ENCODE measurements at places on chromosomes 16 and 17.

DNA sequence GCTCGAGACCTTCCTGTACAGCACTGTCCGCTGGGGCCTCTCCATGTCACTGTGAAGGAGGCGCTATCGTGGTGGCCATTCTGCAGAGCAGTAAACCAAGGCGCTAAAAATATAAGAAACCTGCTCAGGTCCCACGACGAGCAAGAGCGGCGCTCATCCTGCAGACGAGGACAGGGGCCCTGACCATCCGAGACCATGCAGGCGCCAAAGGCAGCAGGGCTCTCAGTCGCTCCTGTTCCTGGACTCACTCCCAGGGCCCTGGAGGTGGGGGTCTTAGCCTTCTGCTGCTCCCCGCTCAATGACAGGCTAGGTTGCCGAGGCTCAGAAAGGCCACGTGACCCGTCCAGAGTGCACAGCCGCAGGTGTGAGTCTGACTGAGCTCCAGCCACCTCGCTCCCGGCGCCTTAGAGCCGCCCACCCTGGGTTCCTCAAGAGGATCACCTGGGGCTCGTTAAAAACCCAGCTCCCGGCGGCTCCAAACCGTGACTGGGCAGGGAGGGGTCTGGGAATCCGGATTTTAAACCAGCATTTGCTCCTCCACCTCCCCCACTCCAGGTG lies 509 bp upstream of the ATP2C2 start:
- DNase-seq: no peak

- no peak for DNase-seq
Measured at GRCh38 chr16:12310286-12310685, 333.8 kb downstream of the SNX29 start.

DNA sequence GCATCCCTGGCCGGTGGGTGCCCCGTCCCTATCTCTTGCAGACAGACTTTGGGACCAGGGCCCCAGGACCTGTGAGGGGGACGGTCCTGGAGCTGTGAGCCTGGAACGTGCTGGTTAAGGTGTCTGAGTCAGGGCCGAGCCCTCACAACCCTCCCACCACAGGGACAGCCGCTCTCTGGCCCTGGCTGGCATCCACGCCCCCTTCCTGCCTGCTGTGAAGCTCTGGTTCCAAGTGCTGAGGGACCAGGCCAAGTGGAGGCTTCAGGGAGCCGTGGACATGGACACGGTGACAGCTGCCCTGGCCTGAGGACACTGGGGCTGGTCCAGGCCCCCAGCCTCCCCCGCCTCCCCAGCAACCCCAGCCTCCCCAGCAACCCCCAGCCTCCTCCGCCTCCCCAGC lies 6.6 kb downstream of the TSR3 start:
- DNase-seq: no peak

- peak; percentile 26 for DNase-seq
Measured at GRCh38 chr16:80804056-80804525, 307 bp downstream of the CDYL2 start.

DNA sequence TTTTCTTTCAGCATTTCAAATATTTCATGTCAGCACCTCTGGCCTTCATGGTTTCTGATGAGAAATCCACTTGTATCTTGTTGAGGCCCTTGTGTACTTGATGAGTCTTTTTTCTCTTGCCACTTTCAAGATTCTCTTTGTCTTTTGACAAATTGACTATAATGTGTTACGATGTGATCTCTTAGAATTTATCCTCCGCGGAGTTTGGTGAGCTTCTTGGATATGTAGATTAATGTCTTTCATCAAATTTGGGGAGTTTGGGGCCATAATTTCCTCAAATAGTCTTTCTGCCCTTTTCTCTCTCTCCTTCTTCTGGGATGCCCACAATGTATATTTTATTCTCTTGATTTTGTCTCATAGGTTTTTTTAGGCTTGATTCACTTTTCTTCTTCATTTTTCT lies 96.0 kb downstream of the CHD9 start:
- DNase-seq: no peak

- DNase-seq: no peak
Measured at GRCh38 chr17:74981318-74981978, 6.0 kb upstream of the CDR2L start.

- no peak for DNase-seq
Measured at GRCh38 chr17:40542558-40543411, 22.5 kb downstream of the CCR7 start.

DNA sequence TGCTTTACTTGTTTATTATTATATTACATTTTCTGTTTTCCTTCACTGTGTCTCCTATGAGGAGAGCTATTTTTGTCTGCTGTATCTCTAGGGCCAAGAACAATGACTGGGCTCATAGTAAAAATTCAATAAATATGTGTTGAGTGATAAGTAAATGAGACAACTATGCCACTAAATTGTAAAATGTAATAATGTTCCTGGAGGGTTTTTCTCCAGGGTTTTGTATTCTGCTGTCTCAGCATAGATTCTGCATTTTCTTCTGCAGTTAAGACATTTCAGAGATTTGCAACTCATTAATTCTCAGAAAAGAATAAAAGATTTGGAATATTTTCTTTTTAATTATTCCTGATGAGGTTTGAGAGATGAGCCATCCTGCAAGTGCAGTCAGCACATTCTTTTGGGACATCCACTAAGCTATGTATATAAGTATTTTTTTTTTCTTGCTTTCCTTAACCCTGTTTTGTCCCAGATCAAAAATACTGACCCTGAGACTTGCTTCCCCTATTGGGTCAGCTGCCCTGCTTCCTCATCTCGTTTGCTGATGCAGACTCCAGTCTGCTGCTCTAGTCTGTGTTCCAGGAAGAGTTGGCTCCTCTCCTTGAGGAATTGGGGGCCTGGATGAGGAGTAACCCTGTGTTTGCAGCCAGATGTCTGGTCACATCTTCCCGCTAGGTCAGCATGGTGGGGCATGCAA lies 122.9 kb downstream of the ABCA8 start:
- DNase-seq: no peak

DNA sequence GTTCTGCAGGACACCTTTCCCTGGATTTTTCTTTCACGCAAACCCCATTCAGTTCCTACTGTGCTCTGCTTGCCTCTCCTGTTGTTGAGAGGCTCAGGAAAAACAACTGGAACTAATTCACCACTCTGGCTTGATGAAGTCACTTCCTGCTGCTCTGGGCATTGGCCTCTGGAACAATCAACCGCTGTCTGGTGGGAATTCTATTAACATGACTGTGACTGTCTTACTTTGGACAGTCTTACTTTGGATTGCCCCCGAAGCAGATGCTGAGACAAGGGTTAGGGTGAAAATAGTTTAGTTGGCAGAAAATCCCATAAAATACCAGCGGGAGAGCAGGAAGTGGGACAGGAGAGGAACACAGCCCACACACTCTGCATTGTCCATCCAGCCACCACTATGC lies 90.0 kb upstream of the HSBP1 start:
- no peak for DNase-seq

DNA sequence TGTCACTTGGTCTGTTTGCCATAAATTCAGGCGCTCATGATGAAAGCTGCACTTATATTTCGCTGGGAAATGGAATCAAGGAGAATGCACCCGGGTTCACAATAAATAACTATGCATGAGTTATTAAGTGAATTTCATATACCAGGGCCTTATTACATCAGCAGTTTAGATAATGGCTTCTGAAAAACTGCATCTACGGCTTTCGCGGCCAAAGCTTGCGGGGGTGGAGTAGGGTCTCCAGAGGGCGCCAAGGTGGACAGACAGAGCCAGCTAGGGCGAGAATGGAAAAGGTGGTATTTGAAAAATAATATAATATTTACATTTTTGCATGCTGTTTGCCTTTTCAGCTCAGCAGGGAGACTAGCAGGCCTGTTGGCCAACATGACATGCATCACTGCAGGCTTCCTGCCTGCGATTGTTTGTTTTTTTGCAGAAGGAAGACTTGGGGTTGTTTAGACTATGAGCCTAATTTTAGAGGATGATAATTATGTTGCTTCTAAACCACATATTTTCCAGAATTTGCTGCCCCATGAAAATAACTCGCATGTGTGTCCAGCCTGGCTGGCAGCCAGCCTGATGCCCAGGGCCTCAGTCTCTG lies 173.8 kb upstream of the IRX3 start:
- no peak for DNase-seq

DNA sequence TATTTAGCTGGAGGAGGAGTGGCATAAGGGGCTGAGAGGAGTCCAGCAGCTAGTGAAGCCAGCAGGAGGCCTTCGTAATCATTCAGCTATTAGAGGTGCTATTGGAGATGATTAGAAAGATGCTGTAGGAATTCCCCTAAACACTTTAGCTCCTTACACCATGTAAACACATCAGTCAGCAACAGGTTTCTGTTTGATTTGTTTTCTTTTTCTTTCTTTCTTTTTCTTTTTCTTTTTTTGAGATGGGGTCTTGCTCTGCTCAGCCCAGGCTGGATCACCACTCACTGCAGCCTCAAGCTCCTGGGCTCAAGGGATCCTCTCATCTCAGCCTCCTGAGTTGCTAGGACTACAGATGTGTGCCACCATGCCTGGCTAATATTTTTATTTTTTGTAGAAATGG lies 10.6 kb upstream of the SEPHS2 start:
- DNase-seq: no peak

DNA sequence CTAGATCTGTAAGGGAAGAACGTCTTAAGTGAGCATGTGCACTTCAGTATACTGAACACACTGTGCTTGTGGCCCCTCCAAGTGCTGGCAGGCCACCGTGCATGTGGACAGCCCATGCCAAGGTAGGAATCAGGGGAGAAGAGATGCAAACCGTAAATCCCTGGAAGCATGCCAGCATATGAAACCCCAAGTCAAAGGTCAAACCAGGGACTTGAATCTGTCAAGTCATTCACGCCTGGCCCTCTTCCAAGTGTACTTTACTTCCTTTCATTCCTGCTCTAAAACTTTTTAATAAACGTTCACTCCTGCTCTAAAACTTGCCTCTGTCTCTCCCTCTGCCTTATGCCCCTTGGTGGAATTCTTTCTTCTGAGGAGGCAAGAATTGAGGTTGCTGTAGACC lies 2.8 kb upstream of the ATXN2L start:
- DNase-seq: no peak

GRCh38 chr17:27567563-27567859 lies 63.5 kb upstream of the LGALS9 start:
- no peak for DNase-seq

DNA sequence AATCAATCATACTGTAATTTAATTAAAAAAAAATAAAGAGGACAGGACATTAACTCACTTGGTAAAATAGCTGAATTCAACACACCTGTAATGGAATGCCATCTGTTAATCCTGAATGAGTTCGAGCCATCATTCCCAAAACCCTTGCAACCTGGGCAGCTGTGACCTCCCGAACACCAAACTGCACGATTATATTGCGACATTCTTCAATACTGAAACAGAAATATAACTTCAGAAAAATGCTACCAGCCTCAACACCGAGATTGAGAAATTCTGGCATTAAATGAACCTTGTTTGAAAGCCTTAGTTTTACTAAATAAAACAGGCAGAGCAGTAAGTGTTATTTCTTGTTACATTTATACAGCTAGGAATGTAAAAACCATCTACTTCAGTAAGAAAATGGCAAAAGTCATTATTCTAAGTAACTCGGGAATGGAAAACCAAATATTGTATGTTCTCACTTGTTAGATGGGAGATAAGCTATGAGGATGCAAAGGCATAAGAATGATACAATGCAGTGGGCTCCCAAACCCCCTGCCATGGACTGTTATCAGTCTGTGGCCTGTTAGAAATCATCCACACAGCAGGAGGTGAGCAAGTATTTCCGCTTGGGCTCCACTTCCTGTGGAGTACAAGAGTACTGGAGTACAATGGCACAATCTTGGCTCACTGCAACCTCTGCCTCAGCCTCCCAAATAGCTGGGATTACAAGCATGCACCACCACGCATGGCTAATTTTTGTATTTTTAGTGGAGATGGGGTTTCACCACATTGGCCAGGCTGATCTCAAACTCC lies 46.5 kb downstream of the CNOT1 start:
- no peak for DNase-seq

DNA sequence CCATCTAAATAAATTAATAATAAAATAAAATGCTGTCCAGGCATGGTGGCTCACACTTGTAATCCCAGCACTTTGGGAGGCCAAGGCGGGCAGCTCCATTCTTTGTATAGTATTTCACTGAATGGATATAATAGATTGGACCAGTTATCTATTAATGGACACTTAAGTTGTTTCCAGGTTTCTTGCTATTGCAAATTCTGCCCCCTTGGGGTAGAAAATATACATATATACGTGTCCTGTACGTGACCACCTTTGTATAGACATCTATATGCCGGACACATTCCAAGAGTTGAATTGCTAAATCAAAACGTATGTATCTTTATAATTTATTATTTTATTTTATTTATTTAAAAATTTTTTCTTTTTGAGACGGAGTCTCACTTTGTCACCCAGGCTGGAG lies 3.9 kb upstream of the EXOC7 start:
- no peak for DNase-seq

GRCh38 chr16:28182183-28182582 lies 29.6 kb downstream of the XPO6 start:
- DNase-seq: no peak
